NCI-H1694 (cell line): ENCODE measurements at places on chromosomes 6 and 20.
A peak's percentile ranks its signal among the peaks of the same experiment; 100 is the strongest.

- peak; percentile 70 for DNase-seq
Measured at GRCh38 chr20:20317621-20318364, 50.1 kb upstream of the INSM1 start.

- no peak for DNase-seq
Measured at GRCh38 chr6:87282743-87283142, 39.6 kb upstream of the SMIM8 start.

GRCh38 chr6:33771146-33772081 lies 17.5 kb downstream of the LEMD2 start:
- DNase-seq = peak; percentile 44

- no peak for DNase-seq
Measured at GRCh38 chr6:93248631-93249030, 170.7 kb downstream of the EPHA7 start.
